HuH-7 (cell line): ENCODE measurements at places on chromosomes 7 and 10.

GRCh38 chr7:51187941-51188340 is 128.7 kb downstream of the COBL start:
- DNase-seq, result peak; percentile 34

GRCh38 chr7:26534649-26535482 is 243.2 kb downstream of the SNX10 start:
- no peak for DNase-seq

DNA sequence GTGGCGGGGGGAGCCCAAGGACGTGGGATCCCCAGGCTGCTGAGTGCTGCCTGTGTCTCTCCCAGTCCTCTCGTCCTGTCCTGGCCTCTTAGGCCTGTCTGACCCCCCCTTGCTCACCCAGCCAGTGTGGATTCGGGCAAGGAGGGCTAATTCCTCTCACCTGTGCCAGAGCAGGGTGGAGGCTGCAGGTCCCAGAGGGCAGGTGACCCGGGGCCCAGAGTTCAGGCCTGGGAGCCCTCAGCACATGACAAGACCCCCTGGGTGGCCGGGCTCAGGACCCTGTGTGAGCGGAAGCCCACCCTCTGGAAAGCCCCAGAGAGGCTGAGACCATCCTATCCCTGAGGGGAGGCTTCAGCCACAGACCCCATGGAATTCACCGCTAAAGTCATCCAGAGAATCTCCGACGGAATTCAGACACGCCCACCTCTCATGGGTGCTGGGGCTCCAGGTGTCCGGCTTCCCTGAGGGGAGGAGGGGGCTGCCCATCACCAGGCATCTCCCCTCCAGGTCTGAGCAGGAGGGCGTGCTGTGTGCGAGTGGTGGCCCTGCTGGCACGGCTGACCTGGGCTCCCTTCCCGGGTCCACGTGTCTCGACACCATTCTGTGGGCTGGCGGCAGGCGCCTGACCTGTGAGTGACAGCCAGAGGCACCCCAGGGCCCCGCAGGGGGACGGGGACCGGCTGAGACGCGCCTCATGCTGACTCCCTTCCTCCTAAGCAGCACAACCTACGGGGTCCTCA is 5.0 kb downstream of the KNDC1 start:
- no peak for DNase-seq

DNA sequence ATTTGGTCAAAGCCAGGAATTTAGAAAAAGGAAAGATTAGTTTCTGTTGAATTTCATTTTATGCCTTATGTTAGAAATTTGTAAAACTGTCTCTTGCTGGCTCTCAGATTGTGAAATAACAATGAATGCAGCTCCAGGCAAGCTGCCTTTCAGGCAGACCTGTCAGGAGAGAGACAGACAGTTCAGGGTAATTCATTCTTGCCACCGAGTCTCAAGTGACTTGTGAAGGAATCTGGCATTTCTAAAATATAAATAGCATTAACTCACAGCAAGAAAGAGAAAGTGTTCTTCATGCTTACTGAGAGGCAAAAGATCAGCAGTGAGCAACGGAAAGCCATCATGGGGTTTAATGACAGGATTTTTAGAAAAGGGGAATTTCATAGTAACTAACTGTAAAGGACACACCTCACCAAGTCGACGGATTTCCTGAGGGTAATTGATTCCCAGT is 442.3 kb upstream of the AKR1E2 start:
- no peak for DNase-seq

GRCh38 chr7:128029405-128029995 is 1.7 kb downstream of the LRRC4 start:
- no peak for DNase-seq

DNA sequence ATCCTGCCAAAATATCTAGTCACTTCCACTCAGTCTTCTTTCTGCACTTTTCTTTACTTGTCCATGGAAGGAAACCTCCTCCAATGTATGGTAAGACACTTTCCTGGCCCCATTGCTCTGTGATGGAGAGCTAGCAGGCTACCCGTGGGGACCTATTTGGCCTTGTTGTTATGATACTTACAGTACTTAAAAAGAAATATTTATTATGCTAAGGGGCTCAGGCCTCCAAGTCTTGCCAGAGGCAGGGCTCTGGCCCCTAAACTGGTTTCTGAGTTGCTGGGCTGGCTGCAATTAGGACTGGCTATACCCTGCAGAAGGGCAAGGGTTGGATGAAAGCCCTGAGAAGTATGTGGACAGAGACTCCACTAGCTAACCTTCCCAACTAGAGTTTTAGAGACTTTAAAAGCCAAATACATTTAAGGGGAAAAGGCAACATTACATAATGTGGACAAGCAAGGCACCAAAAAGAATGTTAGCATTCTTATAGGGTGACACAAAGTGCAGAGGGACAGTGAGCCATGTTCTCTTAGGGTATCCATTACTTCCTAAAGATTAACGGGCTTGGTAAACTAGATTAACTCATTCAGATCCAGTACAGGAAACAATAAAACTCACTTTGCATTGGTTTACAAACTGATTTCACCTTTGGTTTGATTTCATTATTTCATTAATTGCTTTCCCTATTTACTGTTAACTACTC is 84.9 kb upstream of the INHBA start:
- no peak for DNase-seq

- peak; percentile 77 for DNase-seq
Observed at GRCh38 chr10:122062831-122063674, 74.1 kb downstream of the TACC2 start.

DNA sequence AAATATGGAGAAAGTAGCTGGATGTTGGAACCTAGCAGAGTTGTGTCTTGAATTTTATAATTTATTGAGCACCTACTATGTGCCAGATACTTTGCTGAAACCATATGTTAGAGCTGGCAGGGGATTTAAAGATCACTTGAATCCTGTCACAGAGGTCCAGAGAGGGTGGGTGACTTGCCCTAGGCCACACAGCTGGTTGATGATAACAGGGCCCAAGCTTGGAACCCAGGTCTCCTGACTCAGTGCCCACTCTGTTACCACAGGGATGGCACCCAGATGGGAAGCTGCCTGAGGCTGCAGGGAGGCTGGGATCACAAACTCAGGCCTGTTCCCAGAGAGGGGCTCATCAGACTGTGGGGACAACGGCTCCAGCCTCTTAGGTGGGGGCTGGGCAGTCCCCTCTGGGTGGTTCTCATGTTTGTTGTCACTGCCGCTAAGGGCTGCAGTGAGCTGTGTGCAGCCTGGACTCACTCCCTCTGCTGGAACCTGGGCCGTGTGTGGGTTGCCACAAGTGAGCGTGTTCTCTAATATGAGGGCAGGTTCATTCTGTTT is 18.6 kb downstream of the GOLGA7B start:
- no peak for DNase-seq

GRCh38 chr10:133359554-133359971 is 1.7 kb upstream of the FUOM start:
- peak; percentile 91 for DNase-seq

DNA sequence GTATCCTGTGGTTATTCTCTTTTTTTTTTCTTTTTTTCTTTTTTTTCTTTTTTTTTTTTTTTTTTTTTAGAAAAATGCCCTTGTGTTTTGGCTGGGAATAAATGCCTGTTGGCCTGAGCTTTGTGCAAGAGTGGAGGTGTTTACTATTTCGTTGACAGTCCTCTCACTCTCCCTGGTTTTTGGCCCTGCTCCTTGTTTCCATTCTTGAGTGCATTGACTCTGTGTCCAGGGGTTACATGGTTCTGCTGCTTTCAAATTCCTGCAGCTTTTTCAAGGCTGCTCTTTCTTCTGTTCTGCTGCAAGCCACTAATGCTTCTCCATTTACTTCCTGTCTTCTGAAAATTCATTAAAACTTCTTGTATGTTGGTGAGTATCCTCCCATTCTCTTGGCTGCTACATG is 59.7 kb upstream of the TBX20 start:
- no peak for DNase-seq

DNA sequence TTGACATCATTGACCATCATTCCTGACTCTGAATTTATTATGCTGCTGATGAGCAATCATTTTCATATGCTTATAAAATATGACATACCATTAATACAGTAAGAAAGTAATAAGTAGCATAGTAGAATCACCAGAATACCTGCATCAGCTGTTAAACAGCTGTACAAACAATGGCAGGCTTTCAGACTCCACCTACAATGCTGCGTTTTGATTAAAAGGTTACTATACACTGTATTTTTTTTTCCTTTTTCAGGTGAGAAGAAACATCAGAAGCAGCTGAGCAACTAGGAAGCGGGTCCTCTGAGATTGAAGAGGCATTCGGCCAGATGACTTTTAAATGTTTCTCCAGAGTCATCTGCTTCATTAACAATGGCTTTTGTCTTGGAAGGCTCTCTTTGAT is 7.1 kb downstream of the ASNS start:
- no peak for DNase-seq

DNA sequence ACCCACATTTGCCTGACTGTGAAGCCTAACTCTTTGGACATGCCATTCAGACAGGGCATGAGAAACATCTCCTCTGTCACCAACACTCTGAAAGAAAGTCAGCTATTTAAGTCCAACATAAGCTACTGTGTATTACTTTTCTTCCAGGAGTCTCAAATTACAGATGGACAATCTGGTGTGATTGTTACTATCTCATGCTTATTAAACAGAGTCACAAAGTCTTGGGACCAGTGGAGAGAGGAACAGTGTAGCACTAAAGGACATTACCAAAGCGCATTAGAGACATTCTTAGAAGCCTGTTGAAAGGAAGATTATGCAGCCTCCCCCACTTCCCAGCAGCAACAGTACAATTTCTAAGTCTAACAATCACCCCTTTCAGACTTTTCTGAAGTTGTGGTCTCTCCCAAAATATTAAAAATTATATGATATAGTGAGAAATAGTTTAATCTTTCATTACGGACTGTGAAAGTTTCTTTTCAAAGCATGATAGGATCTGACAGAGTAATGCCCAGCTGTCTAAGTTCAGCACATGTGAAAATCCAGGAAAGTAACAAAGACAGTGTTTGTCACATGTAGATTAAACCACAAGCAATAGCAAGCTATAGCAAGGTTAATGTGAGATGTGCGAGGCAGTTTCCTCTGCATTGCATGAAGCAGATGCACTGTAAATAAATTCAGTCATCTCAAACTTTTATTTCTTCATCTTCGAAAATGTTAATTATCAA is 280.9 kb upstream of the FZD8 start:
- DNase-seq, result no peak

DNA sequence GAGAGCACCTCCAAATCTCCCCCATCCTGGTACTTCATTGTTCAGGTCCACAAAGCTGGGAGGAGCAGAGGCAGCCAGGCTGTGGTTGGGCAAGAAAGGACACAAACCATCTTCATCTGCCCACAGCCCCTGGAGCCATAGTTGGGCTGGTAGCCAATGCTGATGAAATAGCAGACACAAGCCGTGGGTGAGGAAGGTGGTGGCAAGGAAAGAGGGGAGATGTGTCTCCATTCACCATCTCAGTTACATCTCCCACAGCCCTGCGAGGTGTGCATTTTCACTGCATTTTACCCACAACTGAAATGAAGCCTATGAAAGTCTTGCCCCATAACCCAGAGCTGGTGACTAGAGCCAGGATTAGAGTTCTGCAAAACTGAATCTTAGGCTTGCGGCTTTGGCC is 35.0 kb downstream of the PIK3AP1 start:
- no peak for DNase-seq

- DNase-seq, result no peak
Observed at GRCh38 chr10:2759233-2759632, 308.1 kb upstream of the PFKP start.
